ENCODE measurements at places on chromosomes 3 and 15. TPM values are rescaled to one million over a fixed set of nuclear protein-coding genes. Genes with fewer than 3 reads are reported as not detected.

Gene LCTL
- not detected for total RNA-seq

DNA sequence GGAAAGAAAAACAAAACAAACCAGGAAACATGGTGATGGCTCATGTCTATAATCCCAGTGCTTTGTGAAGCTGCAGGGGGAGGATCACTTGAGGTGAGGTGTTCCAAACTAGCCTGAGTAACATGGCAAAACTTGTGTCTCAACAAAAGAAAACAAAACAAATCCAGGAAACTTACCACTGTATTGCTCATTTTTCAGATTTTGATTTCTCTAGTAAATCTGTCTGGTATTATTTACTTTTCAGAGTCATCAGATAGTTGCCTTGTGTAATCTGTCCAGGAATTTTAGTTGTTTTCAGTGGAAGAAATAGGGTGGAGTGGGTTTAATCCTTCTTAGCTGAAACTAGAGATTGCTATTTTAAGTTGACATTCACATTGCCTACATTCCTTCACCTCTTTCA is 91.8 kb upstream of the ALCAM start:
- H3K4me3 ChIP-seq: no peak overlapping the region
- H3K36me3 ChIP-seq: no peaks in the 10 kb centered on the region
- H3K27ac ChIP-seq: no peak overlapping the region
- H3K27me3 ChIP-seq: no peaks in the 10 kb centered on the region
- H3K4me1 ChIP-seq: no peaks in the 10 kb centered on the region

DNA sequence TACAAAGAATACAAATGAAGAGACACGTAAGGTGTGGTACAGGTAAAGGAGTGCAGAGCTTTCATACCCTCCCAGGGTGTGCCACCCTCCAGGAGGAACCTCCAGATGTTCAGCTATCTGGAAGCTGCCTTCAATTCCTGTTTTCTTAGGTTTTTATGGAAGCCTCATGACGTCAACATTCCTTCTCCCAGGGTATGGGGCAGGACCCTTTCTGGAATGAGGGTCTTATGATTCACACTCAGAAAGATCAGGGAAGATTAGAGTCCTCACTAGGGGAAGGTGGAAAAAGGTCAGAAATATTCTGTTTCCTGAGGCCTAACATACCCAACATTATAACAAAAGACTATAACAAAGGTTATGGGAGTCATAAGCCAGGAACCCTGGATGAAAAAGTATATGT is 99.8 kb upstream of the PLCL2 start:
- H3K4me1 ChIP-seq: no peaks in the 10 kb centered on the region
- H3K27ac ChIP-seq: no peak overlapping the region
- no peak for DNase-seq
- H3K4me3 ChIP-seq: no peak overlapping the region

GRCh38 chr3:187567661-187568121 is 102.5 kb downstream of the SST start:
- H3K4me1 ChIP-seq: peaks cover 5% of the 10 kb centered on the region
- DNase-seq: no peak
- H3K27me3 ChIP-seq: no peaks in the 10 kb centered on the region
- no peaks in the 10 kb centered on the region for H3K36me3 ChIP-seq
- H3K4me3 ChIP-seq: no peak overlapping the region

Data from heart left ventricle (tissue), 16 donors.